ENCODE measurements at places on chromosomes 1 and 21.

DNA sequence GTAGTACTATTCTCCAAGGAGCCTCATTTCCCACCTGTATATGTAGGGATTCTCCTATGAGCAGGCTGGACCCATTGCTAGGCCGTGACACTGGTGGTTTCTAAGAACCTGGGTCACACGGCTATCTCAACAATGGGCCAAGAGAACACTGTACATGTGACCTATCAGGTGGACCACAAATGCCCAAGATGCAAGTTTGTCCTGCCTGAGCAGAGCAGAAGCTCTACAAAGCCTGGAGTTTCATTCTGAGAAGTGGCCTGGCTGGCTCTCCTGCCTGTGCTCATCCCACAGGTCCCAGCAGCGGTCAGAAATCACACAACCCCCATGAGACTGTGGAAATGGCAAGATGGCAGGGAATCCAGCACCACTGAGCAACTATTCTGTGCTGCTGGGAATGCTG lies 17.2 kb downstream of the THEMIS2 start:
- no peak for DNase-seq

GRCh38 chr1:76668046-76668445 lies 199.2 kb upstream of the ST6GALNAC5 start:
- DNase-seq = no peak

GRCh38 chr1:117569856-117570255 lies 36.0 kb upstream of the TENT5C start:
- DNase-seq = no peak

DNA sequence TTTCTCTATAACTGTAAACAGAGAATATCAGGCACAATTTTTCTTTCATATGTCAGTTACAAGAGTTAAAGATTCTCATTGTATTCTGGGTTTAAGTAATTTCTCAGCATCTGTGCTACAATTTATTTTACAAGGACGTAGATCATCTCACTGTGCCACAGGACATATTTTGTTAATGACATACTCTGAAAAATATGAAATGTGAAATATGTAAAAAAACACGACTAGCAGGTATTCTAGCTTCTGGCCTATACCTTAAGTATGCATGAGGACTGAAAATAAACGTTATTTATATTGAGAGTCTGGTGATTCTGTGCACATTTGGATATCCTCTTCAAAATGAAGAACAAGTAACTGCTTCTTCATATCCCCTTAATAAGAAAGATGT lies 308.8 kb downstream of the BRINP3 start:
- no peak for DNase-seq

GRCh38 chr1:155548706-155549105 lies 13.9 kb downstream of the ASH1L start:
- no peak for DNase-seq

DNA sequence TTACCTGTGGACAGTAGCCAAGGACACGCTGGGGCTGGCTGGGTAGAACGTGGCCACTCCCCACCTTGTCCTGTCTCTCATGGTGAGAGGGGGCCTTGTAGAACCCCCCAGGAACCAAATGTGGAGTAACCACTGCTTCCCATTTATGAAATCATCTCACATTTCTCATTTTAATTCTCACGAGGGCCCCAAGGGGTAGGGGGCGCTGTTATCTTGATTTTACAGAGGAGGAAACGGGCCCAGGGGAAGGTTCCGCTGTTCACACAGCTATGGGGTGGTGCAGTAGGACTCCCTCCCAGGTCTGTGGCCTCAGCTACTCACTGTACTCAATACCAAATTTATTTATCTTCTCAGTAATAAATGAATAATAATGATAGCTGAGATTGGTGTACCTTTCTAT lies 5.5 kb downstream of the SMPDL3B start:
- peak; percentile 48 for DNase-seq

- DNase-seq = no peak
Observed at GRCh38 chr21:25647647-25648046, 8.6 kb downstream of the JAM2 start.

- no peak for DNase-seq
Observed at GRCh38 chr1:80363689-80364475, 1357.4 kb upstream of the ADGRL4 start.

DNA sequence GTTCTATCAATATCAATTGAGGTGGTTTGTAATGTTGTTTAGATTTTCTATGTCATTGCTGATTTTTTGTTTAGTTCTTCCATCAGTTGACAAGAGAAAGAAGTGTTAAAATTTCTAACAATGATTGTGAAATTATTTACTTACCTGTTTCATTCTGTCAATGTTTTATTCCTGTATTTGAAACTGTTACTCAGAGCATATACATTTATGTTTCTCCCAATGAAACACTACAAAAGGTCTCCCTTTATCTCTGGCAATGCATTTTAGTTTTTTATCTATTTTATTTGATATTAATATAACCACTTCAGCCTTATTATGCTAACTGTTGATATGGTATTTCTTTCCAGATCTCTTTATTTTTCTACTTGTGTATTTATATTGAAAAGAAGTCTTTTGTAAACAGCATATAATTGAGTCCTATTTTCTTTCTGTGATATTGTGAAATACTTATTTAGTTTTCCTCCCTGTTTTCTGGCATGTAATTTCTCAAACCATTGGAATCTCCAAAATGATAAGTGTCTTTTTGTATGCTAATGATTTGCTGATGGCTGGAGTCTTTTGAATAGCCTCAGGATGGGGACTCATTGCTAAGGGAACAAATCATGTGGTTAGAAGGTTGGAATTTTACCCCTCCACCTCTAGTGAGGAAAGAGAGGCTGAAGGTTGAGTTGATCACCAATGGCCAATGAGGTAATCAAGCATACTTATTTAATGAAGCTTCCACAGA lies 122.0 kb downstream of the ADSS2 start:
- DNase-seq = no peak

DNA sequence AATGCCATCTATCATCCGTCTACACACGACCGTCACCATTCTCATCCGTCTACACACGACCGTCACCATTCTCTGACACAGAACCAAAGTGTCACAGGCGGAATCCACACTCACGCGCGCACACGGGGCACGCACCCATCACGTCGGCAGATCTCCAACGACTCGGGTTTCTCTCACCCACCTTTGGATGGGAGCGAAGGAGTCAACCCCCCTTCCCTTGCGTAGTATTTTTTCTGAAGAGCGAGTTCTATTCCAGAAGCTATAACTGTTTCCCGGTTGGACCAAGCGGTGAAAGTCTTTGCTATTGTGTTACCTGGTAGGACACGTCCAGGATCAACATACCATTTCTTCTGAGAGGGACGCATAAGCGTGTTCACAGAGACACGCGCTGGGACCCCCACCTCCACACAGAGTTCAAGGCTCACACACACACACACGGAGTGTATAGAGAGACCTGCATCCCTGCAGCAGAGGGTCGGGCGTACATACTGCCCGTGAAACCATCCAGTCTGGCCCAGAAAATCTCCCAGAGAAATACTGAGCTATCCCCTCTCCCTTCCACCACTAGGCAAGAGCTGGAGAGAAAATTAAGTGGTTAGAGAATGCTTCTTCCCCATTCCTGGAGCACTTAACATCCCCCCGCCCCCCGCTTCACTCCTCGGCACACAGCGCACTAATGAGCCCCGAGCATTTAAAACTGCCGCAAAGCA lies 741 bp downstream of the DUSP10 start:
- no peak for DNase-seq

GRCh38 chr21:30943920-30944319 lies 62.5 kb upstream of the KRTAP11-1 start:
- no peak for DNase-seq
